ENCODE measurements at places on chromosomes 11 and 22.

GRCh38 chr11:77046060-77046501 lies 11.9 kb downstream of the B3GNT6 start:
- DNase-seq, result peak; percentile 38

GRCh38 chr11:13384908-13385640 lies 77.9 kb downstream of the BTBD10 start:
- peak; percentile 49 for DNase-seq

- DNase-seq, result no peak
Measured at GRCh38 chr11:2527621-2528291, 82.9 kb downstream of the KCNQ1 start.

DNA sequence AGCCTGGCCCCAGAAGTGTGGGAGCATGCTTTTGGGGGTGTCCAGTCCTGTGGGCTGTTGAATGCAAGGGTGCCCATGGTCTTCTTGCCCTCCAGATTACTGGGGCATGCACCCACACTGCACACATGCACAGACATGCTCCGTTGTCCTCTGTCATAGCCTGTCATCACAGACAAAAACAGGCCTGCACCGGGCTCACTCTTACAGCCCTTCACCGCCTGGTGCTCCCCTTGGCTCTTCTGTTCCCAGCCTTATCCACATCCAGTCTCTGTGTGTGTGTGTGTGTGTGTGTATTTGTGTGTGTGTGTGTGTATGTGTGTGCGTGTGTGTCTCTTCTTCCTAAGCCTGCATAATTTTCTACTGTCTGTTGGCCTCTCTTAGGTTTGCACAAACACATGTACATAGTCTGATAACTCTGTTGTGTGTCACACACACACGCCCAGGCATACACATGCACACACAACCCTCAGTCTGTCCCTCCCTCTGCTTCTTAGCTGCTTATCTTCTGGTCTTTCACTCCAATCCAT lies 23.4 kb upstream of the NECTIN1 start:
- DNase-seq, result peak; percentile 78

GRCh38 chr11:106495046-106495445 lies 417.6 kb downstream of the AASDHPPT start:
- DNase-seq, result no peak

GRCh38 chr11:67502328-67502979 lies 2.7 kb downstream of the PITPNM1 start:
- no peak for DNase-seq

- peak; percentile 76 for DNase-seq
Measured at GRCh38 chr11:95790933-95791708, 823 bp downstream of the CEP57 start.

DNA sequence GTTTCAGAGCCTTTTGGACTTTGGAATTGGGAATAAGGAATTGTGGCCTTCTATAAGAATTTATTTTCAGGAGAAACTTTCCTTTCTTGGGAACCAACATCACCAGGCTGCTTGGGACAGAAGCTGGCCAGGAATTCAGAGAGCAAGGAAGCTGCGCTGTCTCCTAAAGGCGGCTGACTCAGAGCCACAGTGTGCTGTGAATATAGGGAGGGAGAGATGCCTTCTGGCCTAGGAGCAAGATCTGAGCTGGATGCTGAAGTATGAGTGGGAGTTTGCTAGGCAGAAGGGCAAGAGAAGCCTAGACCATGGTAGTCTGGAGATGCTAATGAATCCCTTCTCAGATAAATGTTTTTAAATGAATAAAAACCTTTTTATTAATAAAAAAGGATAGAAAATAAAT lies 213.7 kb upstream of the TBCEL start:
- no peak for DNase-seq

All from hematopoietic multipotent progenitor cell treated with erythropoietin and hydrocortisone succinate and interleukin-3 and kit ligand, for 8 days (in vitro differentiated cells).